Activated B cell treated with CpG ODN at 0.5 μM for 24 hours (primary cell): ENCODE measurements at places on chromosomes 11 and 22. TPM values are rescaled to one million over a fixed set of nuclear protein-coding genes. Genes with fewer than 3 reads are reported as not detected.

DNA sequence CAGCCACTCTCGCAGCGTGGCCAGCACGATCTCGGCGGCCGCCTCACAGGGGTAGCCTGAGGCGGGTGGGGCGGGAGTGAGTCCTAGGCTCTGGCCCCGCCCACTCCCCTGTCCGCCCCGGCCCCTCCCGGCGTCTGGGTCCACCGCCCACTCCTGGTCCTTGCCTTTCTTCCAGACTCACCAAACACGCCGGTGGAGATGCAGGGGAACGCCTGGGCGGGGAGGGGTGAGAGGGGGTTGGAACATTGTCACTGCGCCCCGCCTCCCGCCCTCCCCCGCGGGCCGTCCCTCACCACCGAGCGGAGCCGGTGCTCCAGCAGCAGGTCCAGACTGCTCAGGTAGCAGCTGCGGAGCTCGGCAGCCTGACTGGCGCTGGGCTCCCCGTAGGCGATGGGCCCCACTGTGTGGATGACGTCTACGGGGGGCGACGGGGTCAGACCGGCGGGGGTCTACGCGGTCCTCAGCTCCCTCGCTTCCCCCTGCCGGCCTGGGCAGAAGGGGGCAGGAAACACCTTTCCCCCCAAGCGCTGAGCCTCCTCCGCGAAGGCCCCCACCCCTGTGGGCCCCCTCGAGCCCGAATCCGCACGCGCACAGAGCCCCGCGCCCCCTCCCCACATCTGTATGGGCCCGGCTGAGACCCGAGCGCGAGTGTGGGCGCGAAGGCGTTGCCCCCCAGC, 13.2 kb downstream of the OTUB1 start:
- DNase-seq, result peak; percentile 58

DNA sequence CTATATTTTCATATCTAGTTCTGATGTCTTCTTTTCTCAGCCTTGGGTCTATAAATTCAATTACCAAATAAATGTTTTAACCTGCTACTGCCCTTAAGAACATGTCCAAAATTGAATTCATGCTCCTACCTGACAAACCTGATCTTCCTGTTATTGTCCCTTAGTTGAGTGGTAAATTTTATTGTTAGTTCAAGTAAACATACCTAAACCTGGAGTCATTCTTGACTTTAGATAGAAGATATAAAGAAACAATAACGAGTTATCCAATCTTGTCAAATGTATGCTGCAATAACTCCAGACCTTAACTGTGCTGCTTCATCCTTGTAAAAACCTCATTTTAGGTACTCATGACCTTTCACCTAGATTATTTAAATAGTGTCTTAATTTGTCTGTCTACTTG, 34.6 kb upstream of the SC5D start:
- no peak for DNase-seq

The OR4X2 gene
- not detected in 2 replicates for total RNA-seq

DNA sequence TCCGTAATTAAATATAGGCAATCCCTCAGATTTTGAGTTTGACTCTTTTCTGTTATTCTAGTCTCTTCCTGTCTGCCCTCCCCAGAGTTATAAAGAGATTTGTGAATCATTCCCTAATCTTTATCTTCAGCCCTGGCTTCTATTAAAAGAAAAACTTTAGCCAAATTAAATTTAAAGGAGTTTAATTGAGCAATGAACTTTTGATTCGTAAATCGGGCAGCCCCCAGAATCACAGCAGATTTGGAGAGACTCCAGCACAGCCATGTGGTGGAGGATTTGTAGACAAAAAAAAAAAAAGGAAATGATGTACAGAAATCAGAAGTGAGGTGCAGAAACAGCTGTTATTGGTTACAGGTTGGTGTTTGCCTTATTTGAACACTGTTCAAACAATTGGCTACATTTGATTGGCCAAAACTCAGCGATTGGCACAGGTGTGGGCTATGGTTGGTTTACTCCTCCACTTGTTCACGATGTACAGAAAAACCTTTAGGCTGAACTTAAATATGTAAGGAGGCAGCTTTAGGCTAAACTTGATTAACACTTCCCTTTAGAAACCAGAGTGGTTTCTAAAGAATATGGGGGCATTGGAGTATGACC, 2.3 kb upstream of the ALKBH8 start:
- DNase-seq, result no peak
